ENCODE measurements at places on chromosomes 13 and 19.

- no peak for DNase-seq
Measured at GRCh38 chr13:105643966-105644365, 891.5 kb downstream of the EFNB2 start.

GRCh38 chr13:55570371-55570770 is 1570.3 kb upstream of the PRR20A start:
- DNase-seq: no peak

- DNase-seq: no peak
Measured at GRCh38 chr19:42197375-42197817, 20.1 kb downstream of the DEDD2 start.

- DNase-seq: no peak
Measured at GRCh38 chr19:44627631-44628030, 14.3 kb downstream of the IGSF23 start.

DNA sequence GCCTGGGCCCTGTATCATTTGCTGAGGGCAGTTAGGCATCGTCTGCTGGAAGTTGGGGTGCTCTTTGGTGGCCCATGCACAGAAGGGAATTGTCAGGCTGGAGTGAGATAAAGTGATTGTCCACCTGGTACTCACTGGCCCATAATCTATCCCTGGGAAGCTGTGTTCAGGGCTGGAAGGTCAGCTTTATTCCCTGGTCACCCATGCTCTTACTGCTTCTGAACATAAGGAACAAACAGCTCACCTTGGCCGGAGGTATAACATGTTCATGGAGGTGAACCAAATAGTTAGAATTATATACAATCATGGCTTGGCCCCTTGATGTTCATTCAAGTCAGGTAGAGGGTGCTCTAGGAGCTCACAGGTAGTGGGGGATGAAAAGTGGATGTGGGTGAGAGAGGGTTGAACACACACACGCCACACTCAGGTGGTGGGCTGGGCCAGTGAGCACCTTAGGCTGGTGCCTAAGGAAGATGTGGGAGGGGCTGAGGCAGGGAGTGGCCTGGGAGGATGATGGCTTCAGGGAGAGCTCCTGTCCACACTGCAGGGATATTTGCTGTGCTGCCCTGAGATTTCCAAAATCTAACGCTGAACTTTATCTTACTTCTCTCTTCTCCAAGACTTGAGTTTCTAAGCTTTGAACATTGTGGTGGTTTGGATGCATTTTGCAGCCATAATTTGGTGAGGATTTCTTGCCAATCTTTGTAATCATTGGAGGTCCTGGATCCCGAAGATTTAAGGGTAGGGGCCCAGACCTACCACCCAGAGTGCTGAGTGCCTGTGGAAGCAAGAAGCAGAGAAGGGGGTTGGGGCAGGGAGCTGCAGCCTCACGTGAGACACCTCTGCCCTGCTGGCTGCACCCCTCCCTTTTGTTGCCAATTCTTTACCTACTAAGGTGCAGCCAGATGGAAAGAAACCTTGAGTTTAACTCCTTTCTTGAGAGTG is 420.6 kb downstream of the ZNF536 start:
- DNase-seq: no peak

DNA sequence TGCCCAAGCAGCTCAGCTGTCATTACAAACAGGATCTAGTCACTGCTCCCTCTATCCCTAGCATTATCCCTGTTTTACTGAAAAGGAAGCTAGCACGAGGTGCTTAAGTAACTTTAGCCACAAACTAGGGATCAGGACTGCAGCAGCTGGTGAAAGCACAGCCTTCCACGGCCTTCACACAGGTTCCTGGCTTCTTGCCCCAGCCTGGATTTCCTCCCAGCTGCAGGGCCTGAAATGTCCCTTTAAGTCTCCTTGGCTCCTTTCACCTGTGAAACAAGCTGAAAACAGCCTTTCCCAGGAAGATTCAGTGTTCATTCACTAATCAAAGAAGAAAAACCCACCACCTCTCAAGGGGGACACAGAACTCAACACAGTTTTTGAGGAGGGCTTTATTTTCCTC is 754.5 kb downstream of the DIAPH3 start:
- DNase-seq: no peak

GRCh38 chr13:103539721-103540381 is 473.6 kb upstream of the SLC10A2 start:
- DNase-seq: no peak

DNA sequence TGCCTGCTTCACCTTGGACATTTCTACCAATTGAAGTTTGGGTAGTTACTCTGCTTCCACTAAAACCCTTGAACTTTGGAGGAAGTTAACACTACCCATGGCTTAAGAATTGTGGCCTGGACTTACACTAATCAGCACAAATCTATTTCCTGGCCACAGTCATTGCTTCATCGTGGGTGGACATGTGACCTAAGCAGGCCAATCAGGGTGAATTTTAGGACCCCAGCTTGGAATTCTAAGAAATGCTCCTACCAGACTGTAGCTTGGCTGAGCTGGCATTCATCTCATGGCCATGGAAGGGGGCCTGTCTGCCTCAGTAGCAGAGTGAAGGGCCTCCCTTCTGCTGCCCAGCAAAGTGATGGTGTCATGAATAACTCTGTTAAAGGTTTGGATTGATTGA is 58.3 kb upstream of the SLC15A1 start:
- DNase-seq: no peak

DNA sequence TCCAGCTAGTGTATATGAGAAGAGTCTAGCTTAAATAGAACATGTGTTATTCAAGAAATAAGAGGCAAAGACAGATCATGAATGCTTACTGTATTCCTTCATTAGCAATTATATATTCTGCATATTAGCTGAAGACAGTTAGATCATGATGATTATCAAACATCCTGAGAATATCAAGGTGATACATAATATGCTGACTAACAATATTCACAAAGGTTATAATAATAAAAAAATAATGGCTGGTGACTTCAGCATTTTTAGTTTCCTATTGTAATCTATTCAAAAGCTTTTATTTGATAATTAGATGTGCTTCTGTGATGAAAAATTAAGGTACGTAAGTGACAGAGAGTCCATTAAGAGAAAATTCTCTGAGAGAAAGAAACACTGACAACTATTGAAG is 511.4 kb downstream of the PCDH17 start:
- DNase-seq: no peak
